ENCODE measurements at places on chromosomes 5 and 9.

DNA sequence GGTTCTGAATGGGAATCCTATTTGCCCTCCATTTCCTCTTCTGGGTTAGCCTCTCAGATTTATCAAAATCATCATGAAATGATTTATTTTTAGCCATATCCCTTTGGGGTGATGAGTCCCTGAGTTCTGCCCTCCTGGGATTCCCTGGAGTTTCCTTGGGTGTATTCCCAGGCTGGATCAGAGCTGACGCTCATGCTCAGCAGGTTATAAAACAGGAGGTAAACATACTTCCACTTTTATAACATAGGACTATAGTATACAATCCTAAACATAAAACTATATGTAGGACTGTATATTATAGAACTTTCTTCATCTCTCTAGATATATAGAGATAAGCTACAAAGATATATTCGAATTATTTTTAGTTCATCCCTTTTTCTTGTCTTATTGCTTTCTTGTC is 4.4 kb upstream of the PRRX2 start:
- no peak for DNase-seq

- DNase-seq = no peak
Observed at GRCh38 chr5:171226864-171227263, 82.2 kb upstream of the TLX3 start.

GRCh38 chr5:177550122-177550521 is 4.2 kb downstream of the FAM193B start:
- no peak for DNase-seq

DNA sequence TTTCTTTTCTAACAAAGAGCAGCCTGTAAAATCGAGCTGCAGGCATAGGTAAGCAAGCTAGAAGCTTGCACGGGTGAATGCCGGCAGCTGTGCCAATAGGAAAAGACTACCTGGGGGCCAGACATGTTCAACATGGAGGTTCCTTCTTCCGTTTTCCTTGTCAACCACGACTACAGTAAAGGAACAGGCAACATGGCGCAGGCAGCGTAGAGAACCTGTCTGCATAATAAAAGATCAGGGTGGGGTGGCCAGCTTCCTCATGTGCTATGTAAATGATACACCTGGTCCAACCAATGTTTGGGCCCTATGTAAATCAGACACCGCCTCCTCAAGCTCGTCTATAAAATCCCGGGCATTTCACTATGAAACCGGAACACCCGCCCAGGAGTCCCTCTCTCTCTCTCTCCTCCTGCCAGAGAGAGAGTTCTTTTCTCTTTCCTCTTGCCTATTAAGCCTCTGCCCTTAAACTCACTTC is 103.8 kb upstream of the LIFR start:
- DNase-seq = peak; percentile 92

All from HT-29 (cell line).